ENCODE measurements at places on chromosomes 3 and 15.
A peak's percentile ranks its signal among the peaks of the same experiment; 100 is the strongest.

DNA sequence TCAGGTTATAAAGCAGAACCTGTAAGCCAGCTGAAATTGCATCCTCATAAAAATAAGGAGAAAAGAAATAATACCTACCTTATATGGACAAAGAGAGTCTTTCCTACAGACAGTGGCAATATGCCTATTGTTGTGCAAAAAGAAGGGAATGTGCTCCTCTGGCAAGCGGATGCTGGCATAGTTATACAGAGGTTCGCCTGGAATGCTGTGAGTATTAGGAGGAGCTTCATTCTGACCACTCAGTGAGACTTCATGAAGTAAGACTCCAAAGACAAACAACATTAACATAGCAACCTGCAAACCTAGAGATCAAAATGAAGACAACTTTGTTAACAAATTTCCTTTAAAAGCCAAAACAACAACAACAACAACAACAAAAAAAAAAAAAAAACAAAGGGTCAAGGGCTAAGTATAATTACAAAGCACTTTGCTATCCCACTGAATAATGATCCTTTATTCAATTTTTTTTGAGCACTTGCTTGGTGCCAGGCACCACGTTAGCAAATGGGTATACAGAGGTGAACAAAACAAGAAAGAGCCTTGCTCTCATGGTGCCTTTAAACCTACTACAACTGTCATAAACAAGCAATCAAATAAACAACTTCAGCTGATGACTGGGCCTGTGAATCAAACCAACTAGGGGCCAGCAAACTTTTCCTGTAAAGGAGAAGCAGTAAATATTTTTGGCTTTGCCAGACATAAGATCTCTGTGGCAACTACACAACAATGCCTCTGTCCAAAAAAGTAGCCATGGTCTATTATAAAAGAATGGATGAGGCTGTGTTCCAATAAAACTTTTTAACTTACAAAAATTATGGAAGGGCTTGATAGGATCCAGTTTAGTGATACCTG lies 3.7 kb downstream of the EOGT start:
- no peak for DNase-seq

DNA sequence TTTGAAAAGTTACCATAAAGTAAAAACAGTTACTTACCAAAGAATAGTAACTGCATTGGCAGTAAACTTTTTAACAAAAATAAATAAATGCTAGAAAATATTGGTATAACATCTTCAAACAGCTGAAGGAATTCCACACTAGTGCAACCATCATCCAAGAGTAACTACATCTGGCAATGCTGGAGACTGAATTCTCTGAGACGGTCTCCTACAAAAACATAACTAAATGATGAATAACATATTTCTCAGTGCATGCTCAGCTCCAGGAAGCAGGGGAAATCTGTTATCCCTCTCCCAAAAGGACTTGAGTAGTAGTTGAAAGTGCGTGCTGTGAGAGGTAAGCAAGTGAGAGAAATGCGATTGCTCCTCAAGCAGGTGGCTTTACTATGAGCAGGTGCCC lies 526.8 kb upstream of the CCDC54 start:
- no peak for DNase-seq

DNA sequence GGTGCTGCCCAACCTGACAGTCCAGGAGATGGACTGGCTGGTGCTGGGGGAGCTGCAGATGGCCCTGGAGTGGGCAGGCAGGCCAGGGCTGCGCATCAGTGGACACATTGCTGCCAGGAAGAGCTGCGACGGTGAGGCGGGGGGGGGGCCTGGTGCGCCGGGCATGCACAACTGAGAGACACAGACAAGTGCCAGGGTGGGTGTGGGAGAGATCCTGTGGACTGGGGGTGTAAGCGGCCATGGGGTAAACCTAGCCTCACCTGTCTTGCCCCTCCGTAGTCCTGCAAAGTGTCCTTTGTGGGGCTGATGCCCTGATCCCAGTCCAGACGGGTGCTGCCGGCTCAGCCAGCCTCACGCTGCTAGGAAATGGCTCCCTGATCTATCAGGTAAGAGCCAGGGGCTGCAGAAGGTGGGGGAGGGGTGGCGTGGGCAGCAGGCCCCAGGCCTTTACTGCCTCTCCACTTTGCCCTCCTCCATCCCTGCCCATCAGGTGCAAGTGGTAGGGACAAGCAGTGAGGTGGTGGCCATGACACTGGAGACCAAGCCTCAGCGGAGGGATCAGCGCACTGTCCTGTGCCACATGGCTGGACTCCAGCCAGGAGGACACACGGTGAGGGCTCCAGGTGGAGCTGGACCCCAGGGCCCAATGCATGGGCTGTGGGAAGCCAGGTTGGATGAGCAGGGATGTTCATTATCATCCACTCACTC lies 3.3 kb downstream of the CHRD start:
- DNase-seq = no peak

- DNase-seq = no peak
Measured at GRCh38 chr3:7271631-7272030, 410.7 kb downstream of the GRM7 start.

DNA sequence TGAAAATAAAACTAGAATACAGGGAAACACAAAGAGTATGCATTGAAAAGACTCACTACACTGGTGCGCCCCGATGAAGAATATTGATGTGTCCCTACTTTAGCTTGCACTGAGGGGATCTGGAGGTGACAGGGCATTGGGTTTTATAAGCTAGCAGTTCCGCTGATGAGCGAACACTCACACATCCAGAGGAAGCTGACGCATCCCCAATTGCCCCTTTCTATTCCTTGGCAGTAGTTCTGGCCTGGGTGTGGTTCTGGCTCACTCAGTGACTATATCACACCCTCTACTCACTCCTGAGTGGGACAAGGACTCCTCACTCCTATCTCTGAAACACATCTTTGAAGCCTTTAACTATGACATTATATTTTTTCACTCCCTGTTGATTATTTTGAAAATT lies 71.0 kb downstream of the B3GNT5 start:
- DNase-seq = no peak

GRCh38 chr3:99500485-99500884 lies 137.9 kb upstream of the COL8A1 start:
- DNase-seq = no peak

DNA sequence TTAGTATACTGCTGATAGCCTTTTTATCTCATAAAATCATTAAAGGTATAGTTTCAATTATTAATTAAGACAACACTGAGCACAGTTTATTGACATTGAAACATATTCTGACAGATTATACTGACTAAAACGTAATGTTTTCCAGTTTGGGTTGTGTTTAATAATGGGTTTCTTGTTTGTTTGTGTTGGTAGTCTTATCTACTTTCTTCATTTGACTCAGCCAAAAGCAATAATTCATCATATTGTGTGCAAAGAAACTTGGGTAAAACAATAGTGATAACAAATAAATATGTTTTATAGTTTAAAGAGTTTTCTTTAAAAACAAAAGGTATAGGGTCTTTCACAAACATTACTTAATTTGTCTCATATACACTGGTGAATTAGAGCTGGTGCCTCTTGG lies 629.2 kb upstream of the AGTR1 start:
- DNase-seq = no peak

DNA sequence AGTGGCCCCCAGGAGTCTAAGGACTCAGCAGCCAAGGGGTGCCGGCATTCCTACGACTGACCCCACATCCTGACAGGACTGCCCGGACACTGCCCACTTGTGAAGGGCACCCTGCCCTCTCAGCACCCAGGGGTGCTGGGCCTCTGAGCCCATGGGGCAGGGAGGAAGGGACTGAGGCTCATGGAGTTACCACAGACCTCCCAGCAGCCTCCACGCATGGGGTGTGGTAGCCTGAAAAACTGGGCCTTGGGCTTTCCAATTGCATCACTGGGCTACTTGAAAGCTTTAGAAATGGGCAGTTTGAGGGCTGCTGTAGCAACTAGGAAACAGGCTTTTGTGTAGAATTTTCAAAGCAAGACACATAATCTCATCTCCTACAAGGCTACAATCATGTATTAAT lies 13.2 kb downstream of the TKT start:
- no peak for DNase-seq

- no peak for DNase-seq
Measured at GRCh38 chr3:73772076-73772886, 147.5 kb upstream of the PDZRN3 start.

- DNase-seq = no peak
Measured at GRCh38 chr15:73165844-73166243, 113.6 kb downstream of the NEO1 start.

GRCh38 chr3:181311186-181311585 lies 321.6 kb upstream of the DNAJC19 start:
- no peak for DNase-seq

DNA sequence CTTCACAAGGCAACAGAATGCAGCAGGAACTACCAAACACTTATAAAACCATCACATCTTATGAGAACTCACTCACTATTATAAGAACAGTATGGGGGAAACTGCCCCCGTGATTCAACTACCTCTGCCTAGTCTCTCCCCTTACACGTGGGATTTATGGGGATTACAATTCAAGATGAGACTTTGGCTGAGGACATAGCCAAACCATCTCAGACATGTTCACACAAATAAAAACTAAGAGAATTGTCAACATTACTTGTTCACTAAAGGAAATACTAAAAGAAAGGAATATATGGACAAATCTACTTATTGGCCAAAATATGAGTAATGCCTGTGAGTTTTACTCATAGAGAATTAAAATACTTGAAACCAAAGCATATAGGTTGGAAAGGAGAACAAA lies 505.1 kb downstream of the IGSF11 start:
- DNase-seq = no peak

- no peak for DNase-seq
Measured at GRCh38 chr15:95362306-95362705, 968.2 kb upstream of the NR2F2 start.

DNA sequence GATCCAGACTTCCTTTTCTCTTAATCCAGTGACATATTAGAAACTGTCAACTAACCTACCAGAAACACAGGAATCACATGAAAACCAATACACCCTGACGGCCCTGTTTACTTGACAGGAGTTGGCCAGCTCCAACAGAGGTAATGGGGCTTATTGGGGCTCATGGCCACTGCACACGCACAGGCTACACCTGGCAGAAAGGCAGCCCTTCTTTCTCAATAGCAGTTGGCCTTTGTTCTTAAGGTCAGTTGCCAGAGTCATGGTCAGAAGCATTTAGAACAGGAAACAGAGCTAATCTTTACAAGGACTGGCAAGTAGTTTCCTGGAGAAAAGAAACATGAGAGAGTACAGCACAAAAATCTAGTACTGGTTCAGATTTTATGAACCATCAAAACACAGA lies 181.8 kb downstream of the MAGI1 start:
- no peak for DNase-seq

- no peak for DNase-seq
Measured at GRCh38 chr3:36695769-36696137, 68.6 kb downstream of the DCLK3 start.

- DNase-seq = peak; percentile 70
Measured at GRCh38 chr15:73927476-73928240, 1.4 kb downstream of the LOXL1 start.

GRCh38 chr3:73422571-73422970 lies 202.2 kb downstream of the PDZRN3 start:
- DNase-seq = no peak

- DNase-seq = no peak
Measured at GRCh38 chr15:39084674-39085530, 496.0 kb upstream of the THBS1 start.

- DNase-seq = no peak
Measured at GRCh38 chr3:31571325-31571724, 38.6 kb downstream of the STT3B start.

GRCh38 chr3:55074796-55075195 lies 146.9 kb upstream of the LRTM1 start:
- DNase-seq = no peak

- no peak for DNase-seq
Measured at GRCh38 chr3:155101398-155101797, 21.3 kb downstream of the MME start.

GRCh38 chr3:117252208-117252607 lies 542.6 kb downstream of the TUSC7 start:
- DNase-seq = no peak

GRCh38 chr3:61841988-61842387 lies 280.6 kb downstream of the PTPRG start:
- no peak for DNase-seq

DNA sequence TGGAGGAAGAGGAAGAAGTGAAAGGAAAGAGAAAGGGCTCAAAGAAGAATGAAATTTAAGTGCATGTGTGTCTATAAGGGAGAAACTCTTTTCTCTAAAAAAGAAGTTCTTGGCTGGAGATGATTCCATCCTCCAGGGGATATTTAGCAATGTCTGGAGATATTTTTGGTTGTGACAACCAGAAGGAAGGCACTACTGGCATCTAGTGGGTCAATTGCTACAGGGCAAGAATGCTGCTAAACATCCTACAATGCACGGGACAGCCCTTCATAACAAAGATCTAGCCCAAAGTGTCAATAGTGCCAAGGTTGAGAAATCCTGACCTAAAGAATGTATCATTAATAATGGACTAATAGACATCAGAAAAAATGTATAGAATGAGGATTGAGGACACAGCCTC lies 57.4 kb upstream of the ST3GAL6 start:
- no peak for DNase-seq

DNA sequence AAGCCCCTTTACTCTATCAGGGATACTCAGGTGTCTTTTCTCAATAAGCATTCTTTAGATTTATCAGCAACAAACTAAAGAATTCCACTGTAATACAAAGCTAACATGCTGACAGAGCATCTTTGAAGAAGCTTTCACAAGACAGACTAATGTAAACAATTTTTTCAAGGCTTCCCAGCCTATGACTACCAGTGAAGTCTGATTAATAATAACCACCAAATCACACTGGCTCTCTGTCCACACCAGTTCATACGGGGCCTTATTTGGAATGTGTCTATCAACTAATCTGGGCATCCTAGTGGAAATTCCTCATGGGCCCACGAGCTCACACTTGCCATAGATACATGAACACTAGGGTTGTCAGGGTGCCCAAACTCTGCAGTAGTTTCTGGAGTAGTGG lies 84.5 kb downstream of the EFL1 start:
- DNase-seq = no peak

DNA sequence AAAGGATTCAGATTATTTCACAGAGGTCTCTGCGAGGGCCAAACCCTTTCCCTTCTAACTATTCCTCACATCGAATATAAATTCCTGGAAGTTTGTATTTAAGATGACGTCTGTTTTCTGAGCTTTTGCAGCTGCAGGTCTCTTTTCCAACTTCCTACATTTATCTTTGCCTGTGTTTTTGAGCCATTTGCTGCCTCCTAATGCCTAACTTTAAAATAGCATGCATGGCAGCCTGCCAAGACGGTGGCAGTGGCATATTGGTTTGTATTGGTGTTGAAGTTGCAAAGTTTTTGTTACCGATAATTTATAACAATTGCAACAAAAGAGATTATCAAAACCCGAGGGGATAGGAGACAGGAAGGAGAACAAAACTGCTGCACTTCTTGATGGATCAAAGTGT lies 187.1 kb upstream of the DNAJC19 start:
- no peak for DNase-seq

DNA sequence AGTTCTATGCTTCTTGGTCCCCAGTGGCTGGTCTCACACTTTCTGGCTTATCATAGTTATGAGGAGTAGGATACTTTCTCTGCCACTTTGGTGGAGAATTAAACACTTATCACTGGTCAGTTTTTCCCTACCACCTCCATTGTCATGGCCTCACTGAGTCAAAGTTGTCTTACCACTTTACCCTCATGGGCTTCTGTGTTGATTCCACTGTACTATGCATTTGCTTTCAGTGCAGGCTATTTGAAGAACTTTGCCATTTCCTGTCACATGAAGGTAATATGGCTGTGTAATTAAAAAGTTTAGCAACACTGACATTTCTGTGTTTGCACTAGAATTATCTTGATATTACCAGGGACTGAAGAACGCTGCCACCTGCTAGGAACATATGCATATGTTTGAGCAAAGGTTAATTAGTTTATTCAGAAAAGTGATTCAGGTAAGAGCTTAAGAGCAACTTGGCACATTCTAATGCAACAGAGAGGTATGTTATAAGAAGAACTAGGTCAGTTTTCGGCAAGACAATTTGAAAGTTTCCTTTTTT lies 377.3 kb downstream of the PDCD6IP start:
- no peak for DNase-seq
